ENCODE measurements at places on chromosomes 4 and X.
A peak's percentile ranks its signal among the peaks of the same experiment; 100 is the strongest.

GRCh38 chr4:61648264-61648663 lies 448.1 kb downstream of the ADGRL3 start:
- peak; percentile 81 for DNase-seq

DNA sequence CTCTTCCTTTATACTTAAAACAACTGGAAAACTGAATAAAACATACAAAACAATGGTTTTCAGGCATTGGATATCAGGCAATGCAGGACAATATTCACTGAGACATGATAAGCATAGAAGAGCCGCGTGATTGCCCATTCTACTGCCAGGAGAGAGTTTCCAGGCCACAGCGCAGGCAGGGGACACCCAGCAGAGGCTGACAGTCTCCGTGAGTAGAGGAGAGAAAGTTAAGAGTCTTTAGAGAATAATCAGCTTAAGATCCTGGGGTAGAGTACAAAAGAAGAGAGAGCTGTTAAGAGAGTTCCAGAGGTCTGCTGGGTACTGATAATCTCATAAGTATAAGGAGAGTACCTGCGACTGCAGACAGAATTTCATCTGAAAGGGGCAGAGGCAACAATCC lies 18.4 kb upstream of the FRAS1 start:
- DNase-seq, result no peak

DNA sequence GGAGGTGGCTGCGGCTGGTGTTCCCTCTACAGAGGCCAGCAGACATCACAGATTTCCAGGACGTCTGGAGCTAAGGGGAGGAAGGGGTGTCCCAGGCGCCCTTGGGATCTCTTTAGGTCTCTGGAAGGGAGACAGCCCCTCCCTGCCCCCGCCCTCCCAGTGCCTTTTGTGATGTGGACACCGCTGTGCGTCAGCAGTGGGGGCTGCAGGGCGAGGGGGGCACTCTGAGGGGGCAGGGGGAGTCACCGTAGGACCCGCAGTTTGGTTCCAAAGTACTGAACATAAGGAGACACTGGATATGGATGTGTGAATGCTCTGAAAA lies 25.6 kb upstream of the MXD4 start:
- no peak for DNase-seq

DNA sequence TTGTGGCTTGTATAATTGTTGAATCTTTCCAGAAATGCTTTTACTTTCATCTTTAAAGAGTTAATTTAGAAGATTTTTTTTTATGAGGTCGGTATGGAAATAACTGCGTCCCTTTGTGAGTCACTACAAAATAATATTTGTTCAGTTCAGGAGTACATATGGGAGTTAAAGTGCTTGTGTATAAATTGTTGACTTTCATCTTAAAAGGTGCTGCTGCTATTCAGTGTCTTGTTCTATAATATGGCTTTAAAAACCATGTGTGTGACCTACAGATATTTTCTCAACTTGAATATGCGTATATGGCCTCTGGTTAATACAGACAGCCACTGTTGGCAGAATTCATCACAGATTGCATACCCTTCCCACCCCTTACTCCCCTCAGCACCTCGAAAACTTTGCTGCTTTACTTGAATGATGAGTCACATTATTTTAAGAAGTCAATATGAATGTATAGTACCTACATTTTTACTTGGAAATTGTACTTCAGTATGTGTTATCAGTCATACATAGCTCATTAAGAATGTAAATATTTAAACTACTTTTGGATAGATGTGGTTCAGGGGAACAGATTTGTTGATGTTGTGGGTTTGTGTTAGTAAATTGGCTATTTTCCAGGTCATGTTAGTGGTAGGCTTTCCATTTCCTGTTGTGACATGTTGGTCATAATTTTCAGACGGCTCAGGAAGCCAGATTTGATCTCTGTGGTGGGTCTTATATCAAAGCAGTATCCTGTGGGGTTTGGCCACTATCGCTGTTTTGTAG lies 1.5 kb downstream of the CLCN3 start:
- peak; percentile 21 for DNase-seq

DNA sequence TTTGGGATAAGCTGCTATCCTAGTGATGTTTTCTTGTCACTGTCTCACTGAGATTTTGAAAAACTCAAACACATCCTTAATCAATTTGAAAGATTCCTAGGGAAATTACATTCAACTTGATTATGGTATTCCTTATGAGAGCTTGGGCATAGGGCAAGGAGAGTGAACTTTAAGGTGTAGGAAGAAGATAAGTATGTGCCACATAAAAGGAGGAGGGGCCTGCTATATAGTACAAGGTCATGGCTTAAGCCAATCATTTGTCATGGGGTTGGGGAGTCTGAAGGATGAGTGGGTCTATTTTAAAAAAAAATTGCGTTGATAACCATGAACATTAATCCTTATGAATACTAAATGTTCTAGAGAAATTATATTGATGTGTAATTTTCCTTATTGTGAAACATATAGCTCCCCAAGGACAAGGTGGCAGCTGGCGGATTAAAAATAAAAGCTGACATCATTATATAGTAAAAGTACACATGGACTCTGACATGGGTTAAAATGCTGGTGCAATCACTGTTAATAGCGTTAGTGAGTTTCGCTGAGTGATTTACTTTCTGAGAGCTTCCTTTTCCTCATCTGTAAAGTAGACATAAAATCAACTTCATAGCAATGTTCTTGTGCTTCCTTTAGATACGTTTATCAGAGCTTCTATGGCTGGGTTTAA lies 17.4 kb downstream of the GALNT7 start:
- DNase-seq, result no peak

GRCh38 chr4:156109943-156110900 lies 156.6 kb upstream of the CTSO start:
- no peak for DNase-seq

DNA sequence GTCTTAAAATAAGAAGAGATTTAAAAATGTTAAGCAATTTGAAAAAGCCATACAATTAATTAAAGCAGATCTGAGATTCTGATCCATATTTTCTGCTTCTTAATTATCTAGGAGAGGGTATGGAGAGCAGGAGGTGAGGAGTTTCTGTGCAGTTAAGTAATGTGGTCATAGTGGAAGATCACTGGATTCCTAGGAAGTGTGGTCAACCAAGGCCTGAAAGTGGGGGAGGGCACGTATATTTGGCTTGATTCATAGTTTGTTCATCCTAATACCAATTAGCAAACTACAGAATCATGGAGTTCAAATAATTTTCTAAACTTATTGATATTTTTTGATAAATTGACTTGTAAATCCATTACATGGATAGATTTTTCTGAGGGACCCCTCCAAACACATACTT lies 768.3 kb downstream of the RAPGEF2 start:
- no peak for DNase-seq

- no peak for DNase-seq
Measured at GRCh38 chrX:134821901-134822300, 163.6 kb upstream of the PLAC1 start.

- DNase-seq, result no peak
Measured at GRCh38 chr4:38313175-38313574, 350.8 kb upstream of the KLF3 start.

GRCh38 chrX:39969099-39969818 lies 128.5 kb downstream of the BCOR start:
- peak; percentile 59 for DNase-seq

DNA sequence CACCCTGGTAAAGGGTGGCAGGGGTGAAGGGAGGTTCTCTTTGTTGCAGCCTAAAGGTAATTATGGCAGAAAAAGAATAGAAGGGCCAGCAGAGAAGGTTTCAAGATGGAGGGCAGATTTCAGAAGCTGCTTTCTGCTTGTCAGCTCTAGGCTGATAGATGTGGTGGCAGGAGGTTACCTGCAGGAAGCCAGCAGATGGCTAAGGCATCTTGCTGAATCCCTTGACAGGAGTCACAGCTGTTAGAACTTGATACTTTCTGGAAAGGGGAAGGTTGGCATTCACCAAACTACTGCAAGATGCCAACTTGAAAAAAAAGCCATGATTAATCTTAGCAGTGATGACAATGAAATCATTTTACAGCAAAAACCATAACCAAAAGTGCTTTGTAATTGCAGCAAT lies 69.5 kb upstream of the CBLL2 start:
- no peak for DNase-seq

DNA sequence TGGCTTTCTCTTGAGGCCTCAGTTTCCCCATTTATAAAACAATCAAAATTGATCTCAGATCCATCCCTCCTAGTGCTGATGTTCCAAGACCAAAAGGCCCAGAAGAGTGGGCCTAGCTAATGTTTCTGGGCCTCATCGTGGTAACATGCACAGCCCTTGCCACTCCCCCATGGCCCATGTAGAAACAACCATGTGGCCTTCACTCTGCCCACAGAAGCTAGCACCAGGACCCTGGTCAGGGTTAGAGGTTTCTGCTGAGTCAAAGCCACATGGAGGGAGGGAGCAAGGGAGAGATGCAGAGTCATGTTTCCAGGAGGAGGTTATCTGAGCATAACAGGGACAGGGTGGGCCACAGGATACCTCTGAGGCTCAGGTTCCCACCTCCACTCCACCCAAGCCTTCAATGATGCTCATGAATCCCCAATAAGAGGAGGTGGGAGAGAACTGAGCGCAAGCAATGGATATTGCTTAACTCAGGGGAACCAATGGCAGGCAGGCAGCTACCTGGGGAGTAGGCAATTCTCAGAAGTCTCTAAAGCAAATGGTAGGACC lies 16.9 kb downstream of the OTUD5 start:
- no peak for DNase-seq

GRCh38 chrX:21770631-21771321 lies 12.9 kb upstream of the SMPX start:
- no peak for DNase-seq

- no peak for DNase-seq
Measured at GRCh38 chr4:153472122-153473037, 6.2 kb downstream of the TMEM131L start.

DNA sequence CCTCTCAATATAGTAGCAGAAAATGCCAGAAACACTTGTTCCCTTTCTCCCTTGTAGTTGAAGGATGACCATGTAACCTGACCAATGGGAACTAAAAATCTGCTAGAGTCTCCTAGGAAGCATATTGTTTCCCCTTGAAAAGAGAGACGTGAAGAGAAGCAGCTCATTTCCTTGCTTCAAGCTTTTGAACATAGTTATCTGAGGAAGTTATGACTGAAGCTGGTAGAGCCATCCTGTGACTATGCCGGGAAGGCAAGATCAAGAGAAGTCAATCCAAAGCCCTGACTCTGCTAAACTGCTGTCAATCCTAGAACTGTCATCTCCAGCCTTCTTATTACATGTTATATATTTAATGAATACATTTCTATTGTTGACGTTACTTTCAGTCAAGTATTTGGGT lies 66.6 kb downstream of the EIF4E start:
- no peak for DNase-seq

GRCh38 chrX:122087341-122087740 lies 1039.9 kb downstream of the GLUD2 start:
- DNase-seq, result no peak

- no peak for DNase-seq
Measured at GRCh38 chrX:9663216-9663615, 102.4 kb downstream of the GPR143 start.

DNA sequence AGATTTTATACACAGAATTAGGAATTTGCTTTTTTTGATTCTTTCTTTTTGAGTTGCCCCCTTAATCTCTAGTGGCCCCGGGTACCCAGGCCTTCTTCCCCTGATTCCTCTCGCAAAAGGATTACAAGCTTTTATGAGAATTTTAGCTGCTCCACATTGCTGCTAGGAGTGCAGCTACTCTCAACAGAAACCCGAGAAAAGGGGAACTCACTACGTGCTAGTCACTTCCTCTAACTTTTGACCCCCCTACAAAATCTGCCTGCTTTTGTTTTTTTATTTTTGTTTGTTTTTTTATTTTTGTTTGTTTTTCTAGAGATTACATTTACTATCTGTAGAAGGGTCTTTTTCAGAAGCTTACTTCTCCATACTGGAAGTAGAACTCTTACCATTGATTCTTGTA lies 64.1 kb downstream of the ZNF81 start:
- DNase-seq, result no peak

DNA sequence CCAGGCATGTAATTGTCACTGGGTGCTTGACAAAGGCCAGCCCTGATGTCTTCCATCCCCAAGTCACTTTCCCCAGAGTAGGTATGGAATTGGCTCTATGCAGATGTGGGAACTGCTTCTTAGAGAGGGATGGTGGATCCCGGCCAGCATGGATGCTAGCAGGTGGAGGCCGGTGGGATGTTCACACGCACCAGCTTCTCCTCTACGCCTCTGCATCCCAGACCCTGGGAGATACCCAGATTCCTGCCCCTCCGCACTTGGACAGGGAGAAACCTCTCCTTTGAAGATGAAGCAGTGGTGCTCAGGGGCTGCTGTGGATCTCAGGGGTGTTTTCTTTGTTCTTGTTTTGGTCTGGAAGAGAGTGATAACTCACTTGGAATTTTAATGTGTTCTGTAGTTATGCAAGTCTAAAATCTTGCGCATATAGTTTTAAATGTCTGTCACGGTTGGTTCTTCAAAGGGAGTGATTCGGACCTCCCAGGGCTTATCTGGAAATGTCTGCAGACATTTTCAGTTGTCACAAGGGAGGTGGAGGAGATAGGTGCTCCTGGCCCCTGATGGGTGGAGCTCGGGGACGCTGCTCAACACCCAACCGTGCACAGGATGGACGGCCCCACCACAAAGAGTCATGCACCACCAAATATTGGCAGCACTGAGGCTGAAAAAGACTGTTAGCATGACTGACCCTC lies 308.0 kb downstream of the DHRSX start:
- DNase-seq, result no peak

- no peak for DNase-seq
Measured at GRCh38 chr4:7442574-7443162, 7.9 kb upstream of the PSAPL1 start.

DNA sequence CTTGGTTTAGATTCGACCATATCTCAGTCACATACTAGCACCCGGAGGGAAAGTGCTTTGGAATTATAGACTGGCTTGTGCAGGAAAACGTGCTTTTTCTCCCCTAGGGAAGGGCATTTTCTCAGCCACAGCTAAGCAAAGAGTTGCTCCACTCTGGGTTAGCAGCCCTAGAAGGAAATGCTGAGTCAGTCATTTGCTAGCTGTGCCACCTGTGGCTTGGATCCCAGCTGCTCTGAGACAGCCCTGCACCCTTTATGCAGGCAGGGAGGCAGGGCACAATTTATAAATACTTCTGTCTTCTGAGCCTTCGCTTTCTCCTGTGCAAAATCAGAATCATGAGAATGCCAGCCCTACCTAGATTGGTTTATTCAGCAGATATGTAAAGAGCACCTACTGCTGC lies 1.3 kb upstream of the USP51 start:
- no peak for DNase-seq

DNA sequence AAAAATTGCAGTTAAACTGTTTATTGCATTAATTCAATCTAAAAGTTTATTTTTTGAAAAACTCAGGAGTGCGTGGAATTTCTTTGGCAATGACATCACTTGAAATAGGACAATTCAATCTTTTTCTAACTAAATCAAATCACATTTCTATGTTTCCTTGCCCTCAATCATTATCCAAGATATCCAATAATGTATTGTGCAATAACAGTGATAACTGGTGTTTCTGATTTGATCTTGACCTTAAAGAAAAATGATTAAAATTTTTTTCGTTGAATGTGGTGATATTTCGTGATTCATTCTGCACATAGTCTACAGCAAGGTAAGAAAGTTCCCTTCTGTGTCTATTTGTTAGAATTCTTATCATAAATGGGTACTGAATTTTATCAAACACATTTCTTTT lies 163.2 kb downstream of the SPCS3 start:
- no peak for DNase-seq

- DNase-seq, result no peak
Measured at GRCh38 chr4:110989125-110989524, 366.2 kb upstream of the PITX2 start.

GRCh38 chrX:130386408-130386808 lies 934 bp upstream of the GPR119 start:
- no peak for DNase-seq

GRCh38 chr4:96305030-96305429 lies 465.1 kb downstream of the PDHA2 start:
- DNase-seq, result no peak

GRCh38 chrX:108053218-108053617 lies 8.4 kb downstream of the VSIG1 start:
- no peak for DNase-seq

Data from HAP-1 (cell line).